ENCODE measurements at places on chromosomes 6 and 20. TPM values are rescaled to one million over a fixed set of nuclear protein-coding genes. Genes with fewer than 3 reads are reported as not detected.

DNA sequence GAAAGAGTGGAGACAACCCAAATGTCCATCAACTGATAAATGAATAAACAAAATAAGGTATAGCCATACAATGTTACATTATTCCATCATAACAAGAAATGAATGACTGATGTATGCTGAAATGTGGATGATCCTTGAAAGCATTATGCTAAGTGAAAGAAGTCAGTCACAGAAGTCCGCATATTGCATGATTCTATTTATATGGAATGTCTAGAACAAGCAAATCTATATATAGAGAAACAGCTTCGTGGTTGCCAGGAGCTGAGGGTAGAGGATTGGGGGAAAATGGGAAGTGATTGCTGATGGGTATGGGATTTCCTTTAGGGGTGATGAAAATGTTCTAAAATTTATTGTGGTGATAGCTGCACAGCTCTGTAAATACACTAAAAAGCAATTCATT lies 196.8 kb downstream of the ATXN1 start:
- DNase-seq: peak; percentile 42

- DNase-seq: peak; percentile 88
Measured at GRCh38 chr6:37576336-37576737, 76.6 kb upstream of the CCDC167 start.

GRCh38 chr6:76888351-76888750 lies 574.9 kb downstream of the HTR1B start:
- no peak for DNase-seq

DNA sequence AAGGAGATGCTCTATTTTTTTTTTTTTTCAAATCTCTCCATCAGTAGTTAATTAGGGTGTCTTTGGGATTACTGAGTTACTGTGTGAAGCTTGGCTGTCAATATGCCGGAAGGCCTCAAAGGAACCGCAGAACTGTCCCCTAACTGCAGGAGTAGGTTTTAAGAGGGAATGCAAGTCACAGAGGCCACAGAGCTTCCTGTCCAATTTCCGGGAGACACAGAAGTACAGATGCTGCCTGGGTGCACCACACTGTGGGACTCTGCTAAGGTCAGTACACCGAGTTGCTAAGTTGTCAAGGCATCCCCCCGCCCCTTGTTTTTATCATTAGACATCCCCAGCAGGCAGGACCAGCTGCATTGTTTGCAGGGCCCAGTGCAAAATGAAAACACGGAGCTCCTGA lies 120.2 kb upstream of the RAB32 start:
- DNase-seq: no peak

- no peak for DNase-seq
Measured at GRCh38 chr6:33621711-33622388, 728 bp downstream of the ITPR3 start.

GRCh38 chr20:58407966-58408557 lies 19.0 kb downstream of the VAPB start:
- DNase-seq: no peak

GRCh38 chr20:17912916-17913315 lies 55.7 kb downstream of the SNX5 start:
- no peak for DNase-seq

GRCh38 chr6:46490425-46491200 lies 636 bp downstream of the RCAN2 start:
- no peak for DNase-seq

- DNase-seq: no peak
Measured at GRCh38 chr20:58891718-58892140, 39.2 kb downstream of the GNAS start.

- DNase-seq: peak; percentile 82
Measured at GRCh38 chr6:53530346-53530745, 14.6 kb downstream of the GCLC start.

GRCh38 chr6:53282234-53282633 lies 66.5 kb downstream of the ELOVL5 start:
- DNase-seq: no peak

GRCh38 chr6:115945812-115946211 lies 114.9 kb downstream of the FRK start:
- DNase-seq: peak; percentile 38

GRCh38 chr6:27591699-27592480 lies 119.0 kb upstream of the ZNF184 start:
- peak; percentile 73 for DNase-seq

DNA sequence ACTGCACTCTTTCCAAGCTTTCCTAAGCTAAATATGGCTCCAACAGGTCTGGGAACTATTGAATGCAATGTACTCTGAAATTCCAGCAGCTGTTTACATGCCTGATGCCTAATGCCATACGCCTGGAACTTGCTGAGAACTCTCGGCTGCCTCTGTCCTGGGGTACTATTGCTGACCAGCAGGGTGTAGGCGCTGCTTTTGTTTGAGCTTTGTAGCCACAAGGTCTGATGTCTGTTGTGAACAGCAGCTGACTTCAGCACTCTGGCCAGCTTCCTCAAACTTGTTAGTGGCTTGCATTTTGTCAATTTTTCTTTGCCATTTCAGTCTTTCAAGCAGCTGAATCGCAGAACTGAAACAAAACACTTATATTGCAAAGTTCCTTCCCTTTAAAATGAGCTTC lies 26.7 kb downstream of the SAYSD1 start:
- DNase-seq: peak; percentile 11

DNA sequence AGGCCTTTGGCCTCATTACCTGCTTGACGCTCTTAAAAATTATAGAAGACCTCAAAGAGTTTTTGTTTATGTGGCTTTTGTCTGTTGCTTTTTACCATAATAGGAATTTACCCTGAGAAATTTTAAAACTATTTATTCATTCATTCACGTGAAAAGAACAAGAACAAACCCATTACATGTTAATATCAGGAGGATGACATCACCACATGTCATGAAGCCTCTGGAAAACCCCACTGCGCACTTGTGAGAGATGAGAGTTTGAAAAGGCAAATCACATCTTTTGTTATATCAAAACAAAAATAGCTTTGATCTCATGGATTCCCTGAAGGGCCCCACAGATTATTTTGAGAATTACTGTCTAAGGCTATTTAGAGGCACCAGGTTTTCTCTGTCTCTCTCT lies 61.3 kb upstream of the EYA2 start:
- DNase-seq: no peak

GRCh38 chr6:152052061-152052460 lies 244.6 kb downstream of the ESR1 start:
- DNase-seq: no peak

- no peak for DNase-seq
Measured at GRCh38 chr20:25408170-25408547, 686 bp downstream of the GINS1 start.

- DNase-seq: no peak
Measured at GRCh38 chr6:151442371-151442770, 9.6 kb downstream of the RMND1 start.

GRCh38 chr6:11618533-11618932 lies 81.0 kb downstream of the TMEM170B start:
- DNase-seq: peak; percentile 28

DNA sequence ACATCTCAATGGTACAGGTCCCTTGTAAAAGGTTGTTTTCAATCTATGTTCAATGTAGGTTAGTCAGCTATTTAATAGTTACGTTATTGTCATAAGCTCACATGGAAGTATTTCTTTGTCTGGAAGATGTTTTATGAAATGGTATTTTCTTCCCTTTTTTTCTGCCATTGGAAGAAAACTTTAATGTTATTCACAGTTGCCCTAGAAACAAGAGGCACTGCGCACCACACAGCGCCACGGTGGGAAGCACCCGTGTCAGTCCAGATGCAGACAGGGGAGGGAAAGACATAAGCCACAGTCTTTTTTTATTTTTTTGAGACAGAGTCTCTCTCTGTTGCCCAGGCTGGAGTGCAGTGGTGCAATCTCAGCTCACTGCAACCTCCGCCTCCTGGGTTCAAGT lies 82.1 kb downstream of the GCNT2 start:
- DNase-seq: no peak

- DNase-seq: peak; percentile 95
Measured at GRCh38 chr6:126180585-126180984, 159.3 kb upstream of the CENPW start.

DNA sequence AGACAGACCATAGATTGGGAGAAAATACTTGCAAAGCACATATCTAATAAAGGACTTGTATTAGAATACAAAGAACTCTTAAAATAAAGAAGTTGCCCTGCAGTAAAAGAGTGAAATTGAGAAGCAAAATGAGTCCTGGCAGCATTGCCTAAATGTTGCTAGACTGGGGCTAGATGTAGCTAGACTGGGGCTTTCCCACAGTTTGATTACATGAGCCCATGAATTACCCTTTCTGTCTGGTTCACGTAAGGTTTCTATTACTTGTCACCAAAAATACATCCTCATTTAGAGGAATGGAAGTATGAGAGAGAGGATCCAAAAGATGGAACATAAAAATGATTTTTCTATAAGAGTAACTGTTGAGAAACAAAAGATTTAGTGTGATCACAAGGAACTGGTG lies 57.6 kb upstream of the CCDC28A start:
- DNase-seq: no peak

DNA sequence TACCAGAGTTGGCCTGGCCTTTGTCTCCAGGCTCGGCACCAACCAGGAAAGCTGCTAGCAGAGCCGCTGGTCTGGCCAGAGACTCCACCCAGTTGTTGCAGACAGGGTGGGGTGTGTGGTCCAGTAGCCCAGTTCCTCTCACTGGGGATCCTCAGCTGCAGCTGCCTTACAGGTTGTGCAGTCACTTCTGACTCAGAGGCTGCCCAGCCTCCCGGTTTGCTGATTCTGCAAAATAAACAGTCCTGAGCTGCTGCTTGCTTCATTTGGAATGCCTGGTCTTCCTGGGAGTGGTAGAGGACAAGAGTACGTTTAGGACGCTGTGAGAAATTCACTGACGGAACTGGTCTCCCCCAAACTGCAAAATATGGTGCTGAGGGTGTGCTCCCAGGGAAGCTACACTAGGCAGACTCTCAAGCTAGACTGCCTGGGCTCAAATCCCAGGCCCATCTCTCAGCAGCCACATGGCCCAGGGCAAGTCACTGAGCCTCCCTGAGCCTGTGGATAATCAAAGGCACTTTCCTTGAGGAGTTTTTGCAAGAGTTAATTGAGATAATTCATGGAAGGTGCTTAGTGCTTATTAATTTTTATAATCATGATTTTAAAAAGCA lies 246.1 kb downstream of the TFAP2C start:
- DNase-seq: peak; percentile 84

DNA sequence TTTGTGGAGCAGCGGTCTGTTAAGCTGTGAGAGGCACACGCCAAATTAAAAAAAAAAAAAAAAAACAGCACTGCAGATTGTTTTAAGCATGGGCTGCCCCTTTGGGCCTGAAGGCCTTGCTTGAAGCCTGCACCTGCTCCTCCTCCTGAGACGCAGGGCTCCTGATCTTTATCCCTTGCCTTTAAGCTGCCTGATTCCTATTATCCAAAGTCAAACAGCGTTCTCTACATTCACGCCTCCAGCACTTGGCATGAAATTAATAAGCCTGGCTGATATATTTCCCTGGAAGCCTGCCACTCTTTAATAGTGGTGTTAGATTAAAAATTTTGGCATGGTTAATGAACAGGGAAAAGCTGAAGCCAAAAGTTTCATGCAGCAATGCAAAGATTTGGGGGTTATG lies 163.9 kb downstream of the FAXC start:
- no peak for DNase-seq

GRCh38 chr20:48574383-48574782 lies 253.4 kb downstream of the PREX1 start:
- no peak for DNase-seq

- peak; percentile 15 for DNase-seq
Measured at GRCh38 chr6:3887150-3887700, 38.1 kb downstream of the FAM50B start.

GRCh38 chr20:44770484-44771171 lies 25.0 kb downstream of the KCNK15 start:
- DNase-seq: no peak

- DNase-seq: no peak
Measured at GRCh38 chr6:25012657-25013056, 76.9 kb upstream of the RIPOR2 start.

GRCh38 chr20:38601216-38602184 lies at the start of gene ARHGAP40:
ARHGAP40 (plus strand) TSS chr20:38601809.
- DNase-seq: no peak

GRCh38 chr6:29627755-29628418 lies 5.1 kb downstream of the GABBR1 start:
- no peak for DNase-seq

- DNase-seq: no peak
Measured at GRCh38 chr6:119527231-119527578, 177.6 kb upstream of the MAN1A1 start.

The PEDS1 gene
- polyA plus RNA-seq: 65.6 TPM

The BPIFB2 gene
- polyA plus RNA-seq: not detected

The SLA2 gene
- polyA plus RNA-seq: 0.03 TPM

The LGSN gene
- polyA plus RNA-seq: not detected

The BEND3 gene
- polyA plus RNA-seq: 1.9 TPM

The LST1 gene
- polyA plus RNA-seq: 0.20 TPM

The FAM217A gene
- polyA plus RNA-seq: not detected

The TGM6 gene
- polyA plus RNA-seq: not detected

The RNF182 gene
- 0.27 TPM for polyA plus RNA-seq

The ETV7 gene
- polyA plus RNA-seq: 1.5 TPM

The PTPRK gene
- polyA plus RNA-seq: 19.4 TPM

The SLC17A4 gene
- polyA plus RNA-seq: not detected

The C6orf52 gene
- polyA plus RNA-seq: 1.4 TPM
